Naive thymus-derived CD8-positive, alpha-beta T cell (primary cell): ENCODE measurements at places on chromosomes 4 and X. TPM values are rescaled to one million over a fixed set of nuclear protein-coding genes. Genes with fewer than 3 reads are reported as not detected.

Gene ARR3
- total RNA-seq = not detected

GRCh38 chr4:138959097-138959815 is 56.3 kb upstream of the NOCT start:
- no peak overlapping the region for H3K27ac ChIP-seq
- no peak overlapping the region for H3K4me3 ChIP-seq
- H3K36me3 ChIP-seq = no peaks in the 10 kb centered on the region
- no peaks in the 10 kb centered on the region for H3K4me1 ChIP-seq

- no peak overlapping the region for H3K27ac ChIP-seq
- no peaks in the 10 kb centered on the region for H3K36me3 ChIP-seq
- peaks cover 2% of the 10 kb centered on the region for H3K27me3 ChIP-seq
- no peak overlapping the region for H3K4me3 ChIP-seq
Observed at GRCh38 chr4:54368281-54369265, 139.5 kb downstream of the PDGFRA start.

GRCh38 chrX:148611993-148612392 is 111.6 kb downstream of the AFF2 start:
- H3K27me3 ChIP-seq = no peaks in the 10 kb centered on the region
- H3K4me3 ChIP-seq = no peak overlapping the region

DNA sequence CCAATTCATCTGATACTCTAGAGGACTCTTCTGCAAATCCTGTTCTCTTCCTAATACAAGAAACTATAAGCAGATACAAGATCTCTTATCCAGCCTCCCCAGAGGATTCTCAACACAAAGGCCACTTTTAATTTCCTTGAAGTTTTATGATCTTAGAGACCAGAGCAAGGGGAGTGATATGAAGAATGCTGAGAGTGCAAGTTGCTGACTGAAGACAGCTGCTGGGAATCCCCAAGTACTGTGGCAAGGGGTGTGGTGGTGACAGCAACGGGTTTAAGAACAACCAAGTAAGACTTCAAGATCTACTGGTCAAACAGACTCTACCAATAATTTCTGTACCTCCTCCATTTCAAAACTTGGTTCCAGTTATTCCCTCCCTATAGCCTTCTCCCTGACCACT is 7.0 kb downstream of the AMMECR1 start:
- no peaks in the 10 kb centered on the region for H3K36me3 ChIP-seq
- H3K4me1 ChIP-seq = peaks cover 57% of the 10 kb centered on the region
- H3K27me3 ChIP-seq = no peaks in the 10 kb centered on the region
- no peak for DNase-seq
- no peak overlapping the region for H3K4me3 ChIP-seq
- H3K27ac ChIP-seq = peak overlapping the region; percentile 7

DNA sequence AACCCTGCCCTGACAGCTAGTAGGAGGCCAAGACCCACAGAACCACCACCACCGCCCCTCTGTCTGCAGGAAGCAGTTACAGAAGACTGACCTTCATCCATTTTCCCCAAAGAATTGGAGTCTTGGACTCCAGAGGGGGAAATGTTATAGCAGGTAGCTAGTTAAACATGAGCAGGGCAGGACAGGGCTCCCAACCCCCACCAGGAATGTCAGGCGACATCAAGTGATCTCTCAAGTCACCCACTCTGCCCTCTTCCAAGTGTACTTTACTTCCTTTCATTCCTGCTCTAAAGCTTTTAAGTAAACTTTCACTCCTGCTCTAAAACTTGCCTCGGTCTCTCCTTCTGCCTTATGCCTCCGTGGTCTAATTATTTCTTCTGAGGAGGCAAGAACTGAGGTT is 17.1 kb upstream of the AADAT start:
- no peaks in the 10 kb centered on the region for H3K36me3 ChIP-seq
- H3K4me1 ChIP-seq = no peaks in the 10 kb centered on the region
- DNase-seq = no peak
- H3K4me3 ChIP-seq = no peak overlapping the region
- peaks cover 5% of the 10 kb centered on the region for H3K27me3 ChIP-seq

Gene MSX1
- not detected for total RNA-seq

- H3K36me3 ChIP-seq = no peaks in the 10 kb centered on the region
- H3K27ac ChIP-seq = no peak overlapping the region
- DNase-seq = no peak
- no peaks in the 10 kb centered on the region for H3K4me1 ChIP-seq
- no peaks in the 10 kb centered on the region for H3K27me3 ChIP-seq
Observed at GRCh38 chr4:63553123-63553522, 856.1 kb downstream of the TECRL start.

DNA sequence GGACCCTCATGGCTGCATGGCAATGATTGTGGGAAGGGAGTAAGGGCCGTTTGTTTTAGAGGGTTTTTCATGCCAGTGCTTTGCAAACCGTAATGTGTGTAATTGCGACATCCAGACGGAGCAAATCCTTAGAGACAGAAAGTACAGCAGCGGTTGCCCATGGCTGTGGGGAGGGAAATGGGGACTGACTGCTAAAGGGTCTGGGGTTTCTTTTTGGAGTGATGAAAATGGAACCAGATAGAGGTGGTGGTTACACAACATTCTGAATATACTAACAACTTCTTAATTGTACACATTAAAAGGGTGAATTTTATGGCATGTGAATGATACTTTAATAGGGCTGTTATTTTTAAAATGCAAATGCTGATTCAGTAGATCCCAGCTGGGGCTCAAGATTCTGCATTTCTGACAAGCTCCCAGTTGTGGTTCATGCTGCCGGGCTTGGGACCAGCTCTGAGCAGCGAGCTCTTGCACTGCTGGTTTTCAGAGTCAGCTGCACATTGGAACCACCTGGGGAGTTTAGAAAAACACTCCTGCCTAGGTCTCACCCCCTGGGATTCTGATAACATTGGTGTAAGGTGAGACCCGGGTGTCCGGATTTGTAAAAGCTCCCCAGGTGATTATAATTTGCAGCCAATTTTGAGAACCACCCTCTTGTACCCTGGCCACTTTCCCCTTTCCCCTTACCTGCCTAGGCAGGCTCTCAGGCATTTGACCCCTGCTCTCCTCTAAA is 47.7 kb downstream of the PRPS1 start:
- H3K4me3 ChIP-seq = peak overlapping the region; percentile 94
- H3K27ac ChIP-seq = peak overlapping the region; percentile 91
- DNase-seq = no peak
- H3K27me3 ChIP-seq = no peaks in the 10 kb centered on the region
- no peaks in the 10 kb centered on the region for H3K36me3 ChIP-seq

DNA sequence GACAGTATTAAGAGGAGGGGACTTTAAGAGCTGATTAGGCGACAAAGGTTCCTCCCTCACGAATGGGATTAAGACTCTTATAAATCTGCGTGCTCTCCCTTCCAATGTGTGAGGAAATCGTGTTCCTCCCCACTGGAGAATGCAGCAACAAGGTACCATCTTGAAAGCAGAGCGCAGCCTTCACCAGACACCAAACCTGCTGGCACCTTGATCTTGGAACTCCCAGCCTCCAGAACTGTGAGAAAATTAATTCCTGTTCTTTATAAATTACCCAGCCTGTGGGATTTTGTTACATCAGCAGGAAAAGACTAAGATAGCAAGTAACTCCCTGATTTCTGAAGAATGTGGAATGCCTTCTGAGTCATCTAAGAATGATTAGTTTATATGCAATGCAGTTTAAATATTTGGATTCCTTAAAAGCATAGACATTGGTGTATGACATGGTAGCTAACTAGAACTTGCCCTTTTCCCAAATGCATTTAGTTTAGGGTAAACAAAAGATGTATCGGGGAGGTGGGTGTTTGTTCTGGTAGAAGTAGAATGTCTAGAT is 86.1 kb downstream of the USP46 start:
- no peak overlapping the region for H3K4me3 ChIP-seq
- no peaks in the 10 kb centered on the region for H3K36me3 ChIP-seq
- H3K27me3 ChIP-seq = peaks cover 15% of the 10 kb centered on the region
- no peak overlapping the region for H3K27ac ChIP-seq
- no peaks in the 10 kb centered on the region for H3K4me1 ChIP-seq

Gene HSFX1
- 0.62 TPM for total RNA-seq

Gene CD99
- 123 TPM for total RNA-seq

DNA sequence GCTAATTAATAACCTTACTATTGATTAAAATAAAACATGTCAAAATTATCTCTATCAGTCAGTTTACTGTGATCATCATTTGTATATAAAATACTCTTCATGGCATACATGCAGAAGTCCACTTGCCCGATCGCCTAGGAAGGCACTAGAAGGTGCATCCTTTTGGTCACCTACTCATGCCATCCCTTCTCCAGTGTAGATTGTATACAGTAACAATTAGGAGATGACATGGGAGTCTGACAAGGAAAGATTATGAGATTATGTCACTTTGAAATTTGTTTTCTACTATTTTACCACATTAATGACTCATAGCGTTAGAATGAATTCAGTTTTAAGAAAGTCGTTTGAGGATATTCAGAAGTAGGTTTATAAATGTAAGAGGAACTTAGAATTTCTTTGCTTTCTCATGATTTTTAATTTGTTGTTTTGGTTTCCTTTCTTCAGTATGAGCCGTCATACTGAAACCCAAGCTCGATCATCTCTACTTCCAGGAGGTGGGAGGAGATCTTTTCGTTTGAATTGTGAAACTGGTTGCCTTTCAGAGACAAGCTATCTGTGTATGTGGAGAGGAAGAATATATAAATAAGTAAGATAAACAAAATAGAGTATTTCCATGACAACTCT is 51.1 kb upstream of the UNC5C start:
- H3K27me3 ChIP-seq = peaks cover 2% of the 10 kb centered on the region
- no peak for DNase-seq
- H3K4me1 ChIP-seq = no peaks in the 10 kb centered on the region
- H3K36me3 ChIP-seq = no peaks in the 10 kb centered on the region

Gene SHOX
- total RNA-seq = not detected

Gene NAP1L2
- 15.1 TPM for total RNA-seq

DNA sequence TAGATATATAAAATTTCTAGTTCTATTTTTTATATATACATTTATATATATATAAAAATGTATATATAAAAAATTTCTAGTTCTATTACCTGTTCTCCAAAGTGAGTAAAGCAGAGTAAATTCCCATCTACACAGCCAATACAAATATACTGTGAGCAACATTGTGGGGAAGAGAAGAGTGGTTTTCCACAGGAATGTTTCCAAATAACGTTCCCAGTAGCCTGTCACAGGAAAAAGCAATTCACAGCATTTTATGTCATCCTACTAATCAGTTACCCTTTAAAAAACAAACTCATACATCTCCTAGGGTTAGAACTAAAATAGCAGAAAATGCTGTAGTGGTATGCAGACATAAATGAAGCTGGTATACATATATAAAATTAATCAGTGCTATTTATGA is 44.5 kb downstream of the AASDH start:
- DNase-seq = no peak
- no peak overlapping the region for H3K4me3 ChIP-seq
- peaks cover 4% of the 10 kb centered on the region for H3K4me1 ChIP-seq

GRCh38 chrX:1895583-1895982 is 280.7 kb downstream of the ASMT start:
- no peaks in the 10 kb centered on the region for H3K4me1 ChIP-seq
- H3K27me3 ChIP-seq = peaks cover 2% of the 10 kb centered on the region
- no peaks in the 10 kb centered on the region for H3K36me3 ChIP-seq
- H3K4me3 ChIP-seq = no peak overlapping the region
- DNase-seq = no peak

Gene LRRC66
- 0.42 TPM for total RNA-seq

DNA sequence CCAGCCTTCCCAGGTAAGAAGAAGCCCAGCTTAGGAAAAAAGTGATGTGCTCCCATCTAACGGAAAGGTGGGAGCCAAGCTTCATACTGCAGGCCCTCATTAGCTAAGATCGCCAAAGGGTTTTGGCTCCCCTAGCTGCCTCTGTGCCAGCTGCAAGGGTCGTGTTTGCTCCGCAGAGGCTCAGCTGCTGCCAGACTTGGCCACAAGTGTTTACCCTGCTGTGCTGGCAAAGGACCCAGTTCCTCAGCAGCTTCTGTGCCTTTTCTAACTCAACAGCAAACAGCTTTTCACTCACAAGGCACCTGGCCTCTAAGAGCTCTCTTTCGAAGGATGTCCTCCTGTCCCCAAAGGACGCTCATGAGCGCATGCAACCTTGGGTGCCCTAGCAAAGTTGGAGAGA is 12.2 kb upstream of the VMA21 start:
- no peak for DNase-seq
- no peak overlapping the region for H3K4me3 ChIP-seq
- no peaks in the 10 kb centered on the region for H3K27me3 ChIP-seq
- no peaks in the 10 kb centered on the region for H3K36me3 ChIP-seq
- peaks cover 2% of the 10 kb centered on the region for H3K4me1 ChIP-seq
- no peak overlapping the region for H3K27ac ChIP-seq

DNA sequence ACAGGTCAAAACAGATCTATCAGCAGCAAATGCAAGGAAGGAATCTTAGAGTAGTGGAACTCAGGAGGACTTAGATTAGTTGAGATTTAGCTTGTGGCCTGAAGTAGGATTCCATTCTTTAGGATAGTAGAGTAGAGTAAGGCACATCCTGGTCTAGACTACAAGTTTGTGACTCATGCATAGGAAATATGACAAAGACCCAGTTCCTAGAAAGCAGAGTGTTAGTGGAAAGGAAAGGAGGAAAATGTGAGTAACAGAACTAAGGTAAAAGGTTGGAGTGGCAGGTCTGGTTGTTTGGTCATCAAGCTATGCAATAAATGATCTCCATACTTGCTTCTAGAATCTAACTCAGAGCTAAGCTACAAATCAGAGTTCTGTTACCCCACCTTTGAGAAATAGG is 595.0 kb downstream of the ACTRT1 start:
- no peak for DNase-seq
- no peaks in the 10 kb centered on the region for H3K4me1 ChIP-seq
- H3K27me3 ChIP-seq = no peaks in the 10 kb centered on the region
- no peak overlapping the region for H3K4me3 ChIP-seq
- H3K27ac ChIP-seq = no peak overlapping the region

- no peak overlapping the region for H3K4me3 ChIP-seq
- H3K27me3 ChIP-seq = no peaks in the 10 kb centered on the region
- no peaks in the 10 kb centered on the region for H3K36me3 ChIP-seq
- H3K27ac ChIP-seq = no peak overlapping the region
- DNase-seq = no peak
Observed at GRCh38 chr4:175824076-175824475, 12.0 kb upstream of the GPM6A start.

Gene GAGE12F
- not detected for total RNA-seq

Gene PNMA6F
- total RNA-seq = not detected

Gene AMTN
- total RNA-seq = not detected

Gene SPINK2
- 34.9 TPM for total RNA-seq
